ENCODE measurements at places on chromosomes 4 and X. TPM values are rescaled to one million over a fixed set of nuclear protein-coding genes. Genes with fewer than 3 reads are reported as not detected.

Gene GPR101
- not detected for total RNA-seq

Gene MAGEA4
- total RNA-seq = not detected

Gene TRPC5OS
- not detected for total RNA-seq

Gene AFF2
- 41.0 TPM for total RNA-seq

Gene TBC1D8B
- 7.9 TPM for total RNA-seq

DNA sequence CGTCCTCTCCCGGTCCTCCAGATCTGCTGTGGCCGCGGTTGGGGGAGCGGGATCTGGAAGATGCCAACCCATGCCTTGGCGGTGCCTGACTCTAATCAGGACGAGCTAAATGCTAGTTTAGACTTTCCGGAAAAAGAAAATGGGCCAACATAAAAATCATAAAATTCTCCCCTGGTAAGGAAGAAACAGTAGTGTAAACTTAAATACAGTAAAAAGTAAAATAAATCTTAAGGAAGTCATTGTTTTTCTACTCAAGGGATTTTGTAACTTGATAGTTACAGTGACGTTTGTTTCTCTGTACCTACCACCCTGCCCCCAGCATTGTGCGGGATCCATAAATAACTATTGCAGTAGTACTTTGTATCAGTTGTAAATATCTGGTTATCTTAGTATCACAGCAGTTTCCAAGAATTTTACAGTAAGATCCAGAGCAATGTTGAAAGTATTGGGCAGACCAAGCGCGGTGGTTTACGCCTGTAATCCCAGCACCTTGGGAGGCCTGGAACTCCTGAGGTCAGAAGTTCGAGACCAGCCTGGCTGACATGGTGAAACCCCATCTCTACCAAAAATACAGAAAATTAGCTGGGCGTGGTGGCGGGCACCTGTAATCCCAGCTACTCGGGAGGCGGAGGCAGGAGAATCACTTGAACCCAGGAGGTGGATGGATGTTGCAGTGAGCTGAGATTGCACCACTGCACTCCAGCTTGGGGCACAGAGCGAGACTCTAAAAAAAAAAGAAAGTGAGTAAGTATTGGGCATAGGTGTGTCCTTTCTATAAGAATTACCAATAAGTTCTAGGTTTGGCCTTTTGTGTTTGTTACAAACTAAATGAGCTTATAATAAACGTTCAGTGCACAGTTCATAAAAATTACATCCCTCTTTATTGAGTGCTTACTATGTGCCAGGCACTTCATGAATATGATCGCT, 1.0 kb upstream of the PLA2G12A start:
- no peak for DNase-seq
- H3K4me1 ChIP-seq = no peaks in the 10 kb centered on the region
- peak overlapping the region; percentile 80 for H3K4me3 ChIP-seq

GRCh38 chrX:23978491-23978890, 48.5 kb downstream of the KLHL15 start:
- no peak for DNase-seq
- no peak overlapping the region for H3K27ac ChIP-seq
- peaks cover 26% of the 10 kb centered on the region for H3K27me3 ChIP-seq
- no peak overlapping the region for H3K4me3 ChIP-seq
- H3K4me1 ChIP-seq = no peaks in the 10 kb centered on the region

- DNase-seq = no peak
- no peaks in the 10 kb centered on the region for H3K4me1 ChIP-seq
- no peaks in the 10 kb centered on the region for H3K27me3 ChIP-seq
- H3K4me3 ChIP-seq = no peak overlapping the region
These were observed 51.2 kb downstream of the TIGD2 start for GRCh38 chr4:89162496-89162895.

- no peaks in the 10 kb centered on the region for H3K36me3 ChIP-seq
- no peaks in the 10 kb centered on the region for H3K27me3 ChIP-seq
- H3K27ac ChIP-seq = no peak overlapping the region
- H3K4me3 ChIP-seq = no peak overlapping the region
These were observed 215.9 kb downstream of the NR3C2 start for GRCh38 chr4:148226341-148226740.

GRCh38 chrX:57902633-57903032, 7.6 kb downstream of the ZXDA start:
- no peak overlapping the region for H3K27ac ChIP-seq
- H3K4me1 ChIP-seq = no peaks in the 10 kb centered on the region
- H3K27me3 ChIP-seq = no peaks in the 10 kb centered on the region
- DNase-seq = no peak

DNA sequence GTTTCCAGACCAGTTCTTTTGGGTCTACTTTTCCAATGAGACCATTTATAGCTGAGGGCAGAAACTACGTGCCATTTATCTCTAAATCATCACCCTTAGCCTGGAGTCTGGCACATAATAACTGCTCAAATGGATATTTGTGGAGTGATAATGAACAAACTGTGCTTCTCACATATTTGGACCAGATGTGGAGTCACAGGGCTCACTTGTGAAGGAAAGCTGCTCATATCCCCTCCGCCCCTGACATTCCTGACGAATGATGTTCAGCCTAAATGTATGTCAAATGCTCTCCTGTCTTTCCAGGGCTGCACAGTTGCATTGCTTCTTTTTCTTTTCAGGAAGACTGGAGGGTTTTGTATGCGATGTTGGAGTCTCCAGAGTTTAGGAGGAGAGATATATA, 110.1 kb downstream of the GBA3 start:
- no peak for DNase-seq
- H3K36me3 ChIP-seq = no peaks in the 10 kb centered on the region
- no peak overlapping the region for H3K4me3 ChIP-seq
- no peak overlapping the region for H3K27ac ChIP-seq

Measured in breast epithelium (tissue), 4 donors.